Progenitor cell of endocrine pancreas (in vitro differentiated cells): ENCODE measurements at places on chromosomes 4 and X. TPM values are rescaled to one million over a fixed set of nuclear protein-coding genes. Genes with fewer than 3 reads are reported as not detected.

- DNase-seq: no peak
These were observed 85.2 kb downstream of the PTTG2 start for GRCh38 chr4:38045289-38045988.

GRCh38 chrX:43655151-43656004 is 721 bp upstream of the MAOA start:
- peak; percentile 10 for DNase-seq

DNA sequence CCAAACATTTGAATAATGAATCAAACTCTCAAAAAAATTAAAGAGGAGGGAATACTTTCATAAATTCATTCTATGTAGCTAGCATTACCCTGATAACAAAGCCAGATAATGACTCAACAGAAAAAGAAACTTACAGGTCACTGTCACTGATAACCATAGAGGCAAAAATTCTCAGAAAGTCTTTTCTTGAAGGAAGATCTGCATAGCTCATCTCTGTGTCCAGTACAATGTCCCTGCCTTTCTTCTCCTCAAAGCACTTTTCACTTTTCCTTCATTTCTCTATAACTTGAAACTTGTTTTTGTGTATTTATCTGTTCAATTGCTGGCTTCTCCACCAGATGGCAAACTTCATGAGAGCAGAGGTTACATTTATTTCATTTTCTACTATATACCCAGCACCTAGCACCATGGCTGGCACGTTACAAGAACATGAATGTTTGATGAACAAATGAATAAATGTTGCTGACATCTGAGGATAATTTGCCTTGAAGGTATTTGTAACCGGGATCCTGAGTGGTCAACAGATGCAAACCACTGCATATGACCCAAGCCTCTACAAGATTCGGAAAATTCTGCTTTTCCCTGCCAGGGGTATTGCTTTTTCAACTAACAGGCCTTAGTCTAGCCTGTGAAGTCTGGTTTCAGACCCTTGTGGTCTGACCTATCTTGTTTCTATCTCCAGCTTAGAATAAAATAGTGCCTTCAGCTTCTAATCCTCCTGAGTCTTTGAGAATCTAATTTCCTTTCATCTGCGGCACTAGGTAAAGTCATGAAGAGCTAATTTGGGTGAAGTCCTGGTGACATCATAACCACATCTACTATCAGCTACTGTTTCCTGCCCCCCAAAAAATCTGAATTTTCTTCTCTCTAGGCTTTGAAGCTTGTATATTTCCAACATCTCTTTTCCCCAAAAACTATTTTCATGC is 52.5 kb upstream of the ANTXR2 start:
- no peak for DNase-seq

The CWH43 gene
- not detected in 2 replicates for total RNA-seq

The MFAP3L gene
- 3.3 and 3.4 TPM in 2 replicates for total RNA-seq

The GAGE2A gene
- total RNA-seq: not detected in 2 replicates
